ENCODE measurements at places on chromosomes 2 and 18. TPM values are rescaled to one million over a fixed set of nuclear protein-coding genes. Genes with fewer than 3 reads are reported as not detected.

- no peak for DNase-seq
Observed at GRCh38 chr2:188291142-188291616, 495 bp upstream of the GULP1 start.

Gene TBR1
- under 0.01 TPM for total RNA-seq

DNA sequence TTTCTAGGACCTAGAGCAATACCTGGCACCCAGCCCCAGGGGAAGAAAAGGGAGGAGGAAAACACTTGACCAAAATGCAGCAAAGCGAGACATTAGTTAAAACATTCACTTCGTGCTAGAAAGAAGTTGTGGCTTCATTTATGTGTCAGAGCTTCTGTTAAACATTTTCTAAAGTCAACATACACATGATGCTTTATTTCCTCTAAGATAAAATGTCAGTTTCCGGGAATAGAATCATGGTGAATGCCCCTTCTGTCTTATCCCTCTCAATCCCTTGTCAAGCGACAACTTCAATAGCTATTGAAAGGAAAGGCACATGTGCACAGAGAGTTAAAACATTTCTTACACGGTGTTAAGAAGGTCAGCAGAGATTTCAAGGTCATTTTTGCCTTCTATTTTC, 404.6 kb upstream of the CWC22 start:
- no peak for DNase-seq

Gene ATG16L1
- 36.6 TPM for total RNA-seq

- DNase-seq: no peak
Observed at GRCh38 chr2:1462994-1463393, 49.7 kb downstream of the TPO start.
